Spleen (tissue), 13 donors: ENCODE measurements at places on chromosomes 12 and 14. TPM values are rescaled to one million over a fixed set of nuclear protein-coding genes. Genes with fewer than 3 reads are reported as not detected.

C12orf50 gene
- total RNA-seq: not detected

DNA sequence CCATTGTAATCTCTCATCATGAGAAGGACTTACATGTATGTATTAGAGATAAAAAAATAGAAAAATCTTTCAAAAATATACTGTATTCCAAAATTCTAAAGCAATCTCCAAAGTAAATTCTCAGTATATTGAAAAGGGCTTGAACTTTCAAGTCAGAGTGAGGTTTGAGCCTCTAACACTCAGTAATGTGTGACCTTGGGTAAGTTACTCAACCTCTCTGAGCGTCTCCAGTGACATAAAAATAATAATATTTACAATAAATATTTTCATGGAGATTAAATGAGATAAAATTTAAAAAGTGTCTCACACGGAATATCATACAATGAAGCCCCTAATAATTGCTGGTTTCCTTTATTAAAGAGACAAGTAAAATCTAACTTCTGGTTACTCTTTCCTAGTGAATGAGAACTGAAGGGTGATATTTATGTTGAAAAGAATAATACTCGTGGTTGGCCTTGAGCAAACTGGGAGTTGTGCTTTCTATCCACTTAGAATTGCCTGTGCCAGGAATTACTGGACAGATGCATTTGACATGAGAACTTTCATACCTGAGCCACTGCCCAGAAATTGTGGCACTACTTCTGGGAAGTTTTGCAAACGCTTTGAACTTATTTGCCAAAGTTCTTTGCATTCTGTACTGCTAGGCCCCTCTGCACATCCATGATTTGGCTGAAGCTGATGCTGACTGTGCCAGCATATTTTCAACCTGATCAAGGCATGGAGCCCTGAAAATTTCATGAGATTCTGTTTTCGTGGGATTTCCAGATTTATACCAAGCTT lies 933.7 kb downstream of the GALC start:
- H3K27me3 ChIP-seq: no peaks in the 10 kb centered on the region
- no peak for DNase-seq
- H3K4me3 ChIP-seq: no peak overlapping the region
- H3K36me3 ChIP-seq: no peaks in the 10 kb centered on the region

DNA sequence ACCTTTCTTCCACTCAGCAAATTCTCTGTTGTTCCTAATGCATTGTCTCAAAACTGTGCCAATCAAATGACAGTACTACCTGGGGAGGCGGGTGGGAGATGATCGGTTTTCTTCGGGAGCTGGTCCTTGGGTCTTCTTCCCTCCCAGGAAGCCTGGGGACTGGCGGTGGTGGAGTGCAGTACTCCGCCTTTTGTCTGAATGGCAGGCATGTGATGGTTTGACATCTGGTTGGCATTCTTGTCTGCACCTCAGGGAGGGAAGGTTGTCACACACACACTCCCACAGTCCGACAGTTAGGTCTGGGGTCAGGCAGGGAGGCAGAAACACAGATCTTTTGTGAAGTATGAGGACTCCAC lies 114.8 kb downstream of the SNAPC1 start:
- H3K4me3 ChIP-seq: no peak overlapping the region
- peaks cover 4% of the 10 kb centered on the region for H3K27me3 ChIP-seq
- no peak for DNase-seq
- H3K36me3 ChIP-seq: no peaks in the 10 kb centered on the region

DNA sequence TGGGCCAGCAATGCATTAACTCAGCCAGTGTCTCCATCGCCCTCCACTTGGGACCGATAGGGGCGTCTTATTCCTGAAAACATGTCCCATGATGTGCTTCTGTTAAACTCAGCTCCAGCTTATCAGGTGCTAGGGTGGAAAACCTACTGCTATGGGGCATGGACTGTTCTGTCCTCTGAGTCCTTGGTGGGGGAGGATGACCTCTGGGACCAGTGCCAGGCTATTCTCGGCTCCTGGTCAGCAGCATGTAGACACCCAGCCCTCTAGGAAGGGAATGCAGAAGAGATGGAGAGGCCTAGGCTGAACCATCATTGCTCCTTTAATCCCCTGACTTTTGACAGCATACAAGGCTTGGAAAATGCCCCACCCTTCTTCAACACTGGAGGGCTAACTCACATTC lies 486.2 kb downstream of the MED13L start:
- H3K36me3 ChIP-seq: no peaks in the 10 kb centered on the region
- H3K27me3 ChIP-seq: no peaks in the 10 kb centered on the region
- no peak overlapping the region for H3K4me3 ChIP-seq

GRCh38 chr12:112846619-112847018 lies 55.1 kb downstream of the RPH3A start:
- DNase-seq: no peak
- no peak overlapping the region for H3K4me3 ChIP-seq
- H3K27me3 ChIP-seq: no peaks in the 10 kb centered on the region
- no peak overlapping the region for H3K27ac ChIP-seq
- no peaks in the 10 kb centered on the region for H3K36me3 ChIP-seq
- H3K4me1 ChIP-seq: no peaks in the 10 kb centered on the region

DNA sequence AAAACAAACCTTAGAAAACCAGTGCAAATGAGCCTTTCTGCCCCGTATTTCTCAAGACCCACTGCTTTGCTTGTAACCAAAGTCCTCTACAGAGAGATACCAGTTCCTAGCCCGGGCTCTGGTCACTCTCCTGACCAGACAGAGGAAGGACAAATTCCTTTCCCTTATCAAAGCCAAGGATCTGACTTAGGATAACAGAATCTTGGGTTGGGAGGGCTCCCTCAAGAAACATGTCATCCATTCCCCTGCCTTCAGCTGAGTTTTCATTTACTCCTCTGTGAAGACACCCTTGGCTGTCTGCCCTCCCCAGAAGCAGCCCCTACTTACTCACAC lies 116.0 kb upstream of the PARP11 start:
- no peaks in the 10 kb centered on the region for H3K4me1 ChIP-seq
- DNase-seq: no peak
- H3K36me3 ChIP-seq: no peaks in the 10 kb centered on the region
- no peak overlapping the region for H3K27ac ChIP-seq

DNA sequence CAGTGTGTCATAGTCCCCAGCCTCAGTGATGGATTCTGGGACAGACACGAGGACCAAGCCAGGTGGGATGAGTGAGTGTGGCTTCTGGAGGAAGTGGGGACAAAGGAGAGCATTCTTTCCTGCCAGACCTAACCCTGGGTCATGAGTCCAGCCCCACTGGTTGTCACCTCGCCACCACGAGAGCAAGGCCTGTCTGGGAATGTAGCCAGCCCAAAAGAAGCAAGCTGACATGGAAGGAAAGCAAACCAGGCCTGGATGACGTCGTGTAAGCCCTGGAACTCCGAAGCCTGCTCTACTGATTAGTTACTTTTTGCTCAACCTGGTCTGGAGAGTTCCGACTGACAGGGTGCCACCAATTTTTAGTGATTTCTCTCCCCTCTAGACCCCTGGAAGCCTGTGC lies 105.9 kb downstream of the SINHCAF start:
- H3K27ac ChIP-seq: no peak overlapping the region
- H3K36me3 ChIP-seq: no peaks in the 10 kb centered on the region
- H3K27me3 ChIP-seq: no peaks in the 10 kb centered on the region
- H3K4me3 ChIP-seq: no peak overlapping the region
